SJCRH30 (cell line): ENCODE measurements at places on chromosomes 7 and 10. TPM values are rescaled to one million over a fixed set of nuclear protein-coding genes. Genes with fewer than 3 reads are reported as not detected.

DNA sequence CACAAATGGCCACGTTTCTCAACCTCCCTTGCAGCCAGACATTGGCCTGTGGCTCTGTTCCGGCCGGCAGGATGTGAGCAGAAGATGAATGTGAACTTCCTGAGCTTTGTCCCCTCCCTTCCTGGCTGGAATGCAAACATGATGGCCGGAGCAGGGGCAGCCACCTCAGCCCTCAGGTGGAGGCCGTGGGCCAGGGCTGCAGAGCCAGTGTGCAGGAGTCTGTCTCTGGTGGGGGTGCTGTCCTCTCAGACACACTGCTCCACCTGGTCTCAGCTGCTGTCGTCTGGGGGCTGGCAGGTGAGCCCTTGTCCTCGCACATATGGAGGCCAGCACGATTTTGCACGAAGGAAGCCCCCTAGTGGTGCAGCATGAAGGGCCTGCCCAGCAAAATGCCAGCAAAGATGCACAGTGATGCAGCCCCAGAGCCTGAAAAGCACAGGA is 25.3 kb upstream of the PWWP2B start:
- DNase-seq = no peak

DNA sequence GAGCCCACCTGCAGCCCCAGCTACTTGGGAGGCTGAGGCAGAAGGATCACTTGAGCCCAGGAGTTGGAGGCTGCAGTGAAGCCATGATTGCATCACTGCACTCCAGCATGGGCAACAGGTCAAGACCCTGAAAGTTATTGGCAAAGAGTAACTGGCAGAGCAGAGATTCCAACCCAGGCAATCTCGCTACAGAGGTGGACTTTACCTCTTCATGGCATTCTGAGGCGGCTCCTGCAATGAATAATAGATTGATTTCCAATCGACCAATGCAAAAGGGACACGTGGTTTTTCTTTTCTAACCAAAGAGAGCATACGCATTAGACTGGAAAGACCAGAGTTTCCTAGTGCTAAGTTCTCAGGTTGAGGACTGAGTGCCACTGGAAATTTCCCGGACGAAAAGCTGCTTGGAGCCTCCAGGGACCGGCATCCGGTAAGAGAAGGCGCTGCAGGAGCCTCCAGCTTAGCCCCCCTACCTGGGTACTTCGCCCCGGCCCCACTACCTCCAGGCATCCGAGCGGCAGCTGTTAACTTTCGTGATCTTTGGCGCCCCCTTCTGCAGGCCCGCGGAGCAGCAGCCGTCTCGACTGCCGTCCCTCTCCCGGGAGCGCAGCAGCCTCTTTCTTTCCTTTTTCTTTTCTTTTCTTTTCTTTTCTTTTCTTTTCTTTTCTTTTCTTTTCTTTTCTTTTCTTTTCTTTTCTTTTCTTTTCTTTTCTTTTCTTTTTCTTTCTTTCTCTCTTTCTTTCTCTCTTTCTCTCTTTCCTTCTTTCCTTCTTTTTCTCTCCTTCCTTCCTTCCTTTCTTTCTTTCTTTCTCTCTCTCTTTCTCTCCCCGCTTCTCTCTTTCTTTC is 4.1 kb downstream of the MBLAC1 start:
- peak; percentile 76 for DNase-seq

Gene PAPSS2
- total RNA-seq = 1.4 and 1.5 TPM in 2 replicates

Gene CALHM3
- not detected in 2 replicates for total RNA-seq
